ENCODE measurements at places on chromosomes 16 and 17.

- no peak for DNase-seq
Observed at GRCh38 chr16:74713325-74713724, 12.7 kb upstream of the MLKL start.

DNA sequence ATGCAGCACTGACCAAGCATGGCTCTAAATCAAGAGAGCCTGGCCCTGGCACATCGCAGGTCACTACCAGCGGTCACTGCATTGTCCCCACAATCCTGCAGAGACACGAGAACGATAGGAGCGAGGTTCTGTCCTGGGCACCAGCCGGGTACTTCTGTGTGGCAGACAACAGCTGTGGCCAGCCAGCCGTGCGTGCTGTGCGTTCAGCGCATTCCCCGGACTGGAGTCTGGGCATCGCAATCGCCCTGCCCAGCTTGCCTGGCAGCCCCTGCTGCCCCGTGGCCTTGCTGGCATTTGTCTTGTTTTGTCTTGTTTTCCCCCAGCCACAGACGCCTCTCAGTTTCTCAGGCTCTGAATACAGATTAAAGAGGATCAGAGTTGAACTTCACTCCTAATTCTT lies 33.9 kb downstream of the COTL1 start:
- DNase-seq: no peak

GRCh38 chr16:79264237-79265109 lies 336.1 kb downstream of the MAF start:
- DNase-seq: no peak

GRCh38 chr17:65398040-65398787 lies 163.2 kb downstream of the AXIN2 start:
- DNase-seq: no peak

- DNase-seq: no peak
Observed at GRCh38 chr17:80791758-80792284, 199.8 kb upstream of the CHMP6 start.

DNA sequence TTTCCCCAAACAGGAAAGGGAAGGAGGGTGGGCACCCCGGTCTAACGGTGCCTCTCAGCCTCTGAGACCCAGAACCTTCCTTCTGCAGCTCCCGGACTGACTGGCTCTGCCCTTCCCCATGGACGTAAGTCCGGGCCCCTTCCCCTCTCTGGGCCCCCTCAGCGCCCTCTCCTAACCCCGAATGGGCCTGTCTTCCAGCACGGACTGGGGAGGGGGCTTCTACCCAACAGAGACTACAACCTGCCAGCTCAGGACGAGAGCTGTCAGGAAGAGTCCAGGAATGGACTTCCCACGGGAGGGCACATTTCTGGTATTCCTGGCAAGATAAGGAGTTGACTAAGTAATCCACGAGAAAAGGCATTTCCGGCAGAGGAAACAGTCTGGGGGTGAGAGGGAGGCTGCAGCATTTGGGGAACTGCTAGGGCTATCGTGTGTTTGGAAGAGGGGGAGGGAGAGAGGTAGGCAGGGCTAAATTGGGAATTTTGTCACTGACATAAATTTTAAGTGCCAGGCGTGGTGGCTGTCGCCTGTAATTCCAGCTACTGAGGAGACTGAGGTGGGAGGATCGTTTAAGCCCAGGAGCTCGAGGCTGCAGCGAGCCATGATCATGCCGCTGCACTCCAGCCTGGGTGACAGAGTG lies 12.1 kb upstream of the ALDOA start:
- no peak for DNase-seq

All from stimulated activated CD8-positive, alpha-beta memory T cell treated with anti-CD3 and anti-CD28 coated beads, Interleukin-7, amount 100 ng/mL, for 1 hour (primary cell).